Renal cortical epithelial cell (primary cell): ENCODE measurements at places on chromosomes 1 and 21. TPM values are rescaled to one million over a fixed set of nuclear protein-coding genes. Genes with fewer than 3 reads are reported as not detected.

DNA sequence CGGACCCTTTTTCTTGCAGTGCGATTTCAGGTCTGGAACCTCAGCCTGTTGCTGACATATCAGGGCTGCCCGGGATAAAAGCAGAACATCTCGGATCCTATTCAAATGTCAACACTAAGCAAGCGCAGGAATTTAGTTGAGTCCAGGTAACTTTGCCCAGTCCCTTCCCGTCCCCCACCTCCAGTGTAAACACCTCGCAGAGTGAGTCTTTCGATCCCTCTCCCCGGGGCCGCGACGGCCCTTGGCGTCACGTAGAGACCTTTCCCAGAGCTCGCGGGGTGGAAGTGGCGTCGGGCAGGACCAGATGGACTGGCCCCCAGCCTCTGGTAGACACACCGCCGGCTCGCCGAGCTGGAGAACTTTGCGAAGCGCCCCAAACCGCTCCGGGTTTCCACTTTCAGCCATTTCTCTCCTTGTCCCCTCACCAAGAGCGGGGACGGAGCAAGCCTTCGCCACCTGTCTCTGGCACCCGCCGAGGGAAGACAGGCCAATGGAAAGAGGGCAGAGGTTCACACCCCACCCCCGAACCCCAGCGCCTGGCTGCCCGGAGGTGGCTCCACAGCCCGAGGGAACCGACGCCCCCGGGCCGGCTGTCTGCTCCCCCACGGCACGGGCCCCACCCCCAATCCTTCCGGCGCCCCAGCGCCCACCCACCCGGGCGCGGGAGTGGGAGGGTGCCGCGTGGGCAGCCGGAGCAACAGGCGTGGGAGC, 570 bp downstream of the KCND3 start:
- DNase-seq, result no peak

- no peak for DNase-seq
Measured at GRCh38 chr1:42953182-42954180, 5.2 kb downstream of the SLC2A1 start.

DNA sequence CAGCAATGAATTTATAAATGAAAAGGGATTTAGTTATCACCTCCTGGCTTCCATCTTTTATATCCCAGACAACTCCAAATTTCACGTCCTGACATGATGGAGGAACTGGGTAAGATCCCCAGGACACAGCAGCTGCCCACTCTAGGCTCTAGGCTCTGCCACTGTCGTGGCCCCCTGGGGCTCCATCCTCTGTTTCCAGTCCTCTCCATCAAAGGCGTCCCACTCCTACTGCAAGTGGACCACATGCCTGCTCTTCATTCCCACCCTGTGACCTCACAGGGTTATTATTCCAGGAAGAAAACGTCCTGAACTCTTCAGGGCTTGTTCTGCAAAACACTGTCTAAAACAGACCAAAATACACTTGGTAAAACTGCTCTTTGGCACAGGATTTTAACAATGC, 11.9 kb downstream of the URB1 start:
- no peak for DNase-seq

- DNase-seq, result no peak
Measured at GRCh38 chr1:115596080-115596780, 45.5 kb upstream of the VANGL1 start.

Gene LRRC8D
- total RNA-seq, result 28.7 and 43.8 TPM in 2 replicates

Gene MYOM3
- total RNA-seq, result 1.5 and 9.0 TPM in 2 replicates

Gene COL16A1
- 14.5 and 14.8 TPM in 2 replicates for total RNA-seq
